ENCODE measurements at places on chromosomes 12 and 14.

DNA sequence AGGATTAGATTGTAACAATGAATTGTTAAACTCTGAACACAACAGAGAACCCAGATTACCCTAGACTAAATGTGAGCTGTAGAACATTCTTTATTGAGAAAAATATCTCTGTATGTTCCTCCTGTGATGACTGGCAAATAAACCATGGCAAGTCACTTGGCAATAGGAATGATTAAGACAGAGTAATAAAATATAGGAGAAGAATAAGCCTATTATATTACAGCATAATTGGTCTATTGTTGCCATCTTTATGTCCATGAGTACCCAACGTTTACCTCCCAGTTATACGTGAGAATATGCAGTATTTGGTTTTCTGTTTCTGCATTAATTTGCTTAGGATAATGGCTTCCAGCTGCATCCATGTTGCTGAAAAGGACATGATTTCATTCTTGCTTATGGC is 211.2 kb upstream of the AVPR1A start:
- DNase-seq = no peak

DNA sequence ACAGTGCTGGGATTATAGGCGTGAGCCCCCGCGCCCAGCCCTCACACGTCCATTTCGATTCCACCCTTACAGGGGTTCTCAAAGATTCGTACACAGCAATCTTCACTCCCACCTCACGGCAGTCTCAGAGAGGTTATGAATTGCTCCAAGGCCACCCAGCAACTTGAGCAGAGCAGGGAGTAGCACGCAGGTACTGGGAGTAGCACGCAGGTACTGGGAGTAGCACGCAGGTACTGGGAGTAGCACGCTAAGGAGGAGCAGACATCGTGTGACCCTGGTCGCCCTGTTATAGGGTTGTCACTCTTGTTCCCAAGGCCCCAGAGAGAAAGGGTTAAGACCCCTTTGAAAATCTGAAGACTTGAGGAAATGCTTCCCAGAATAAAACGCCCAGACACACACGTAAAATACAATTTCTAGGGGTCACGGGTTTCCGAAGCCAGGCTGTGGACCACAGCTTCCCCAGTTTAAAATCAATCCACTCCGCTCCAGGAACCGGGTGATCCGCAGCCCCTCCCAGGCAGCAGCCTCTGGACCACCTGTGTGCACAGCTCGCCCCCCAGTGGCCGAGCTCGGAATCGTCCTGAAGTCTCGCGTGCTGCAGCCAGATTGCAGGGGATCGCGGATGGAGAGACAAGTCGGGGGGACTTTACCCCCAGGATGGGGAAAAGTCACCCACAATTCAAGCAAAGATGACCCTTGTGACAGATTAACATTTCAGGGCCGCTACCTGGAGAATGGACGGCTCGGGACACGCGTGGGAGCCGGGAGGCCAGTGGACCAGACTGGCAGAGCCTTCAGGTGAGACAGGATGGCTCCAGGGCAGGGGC is 92.0 kb downstream of the SCARB1 start:
- peak; percentile 73 for DNase-seq

DNA sequence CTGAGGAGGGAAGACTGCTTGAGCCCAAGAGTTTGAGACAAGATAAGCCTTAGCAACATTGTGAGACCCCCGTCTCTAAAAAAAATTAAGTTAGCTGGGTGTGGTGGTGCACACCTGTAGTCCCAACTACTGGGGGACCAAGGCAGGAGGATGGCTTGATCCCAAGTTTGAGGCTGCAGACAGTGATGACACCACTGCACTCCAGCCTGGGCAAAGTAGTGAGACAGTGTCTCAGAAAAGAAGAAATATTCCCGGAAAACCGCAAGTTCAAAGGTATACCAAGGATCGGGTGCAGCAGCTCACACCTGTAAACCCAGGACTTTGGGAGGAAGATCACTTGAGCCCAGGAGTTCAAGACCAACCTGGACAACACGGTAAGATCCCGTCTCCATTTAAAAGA is 5.8 kb downstream of the PTGES3 start:
- peak; percentile 7 for DNase-seq

DNA sequence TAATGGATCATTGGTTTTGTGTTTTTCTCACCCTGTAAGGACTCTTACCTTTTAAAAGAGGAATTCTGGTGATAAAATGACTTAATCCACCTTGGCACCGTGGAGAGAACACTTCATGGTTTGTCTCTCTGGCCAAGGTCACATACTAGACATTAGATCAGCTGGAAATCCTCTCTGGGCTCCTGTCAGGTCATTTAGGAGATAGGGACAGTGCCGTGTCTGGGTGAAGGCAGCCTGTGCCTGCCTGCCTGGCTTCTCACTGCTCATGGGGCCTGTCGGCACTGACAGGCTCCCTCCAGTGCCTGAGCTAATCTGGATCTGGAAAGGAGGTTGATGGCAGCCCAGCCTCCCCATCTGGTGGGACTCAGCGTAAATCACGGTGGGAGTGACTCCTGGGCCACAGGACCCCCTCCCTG is 5.7 kb downstream of the CRADD start:
- DNase-seq = no peak

GRCh38 chr12:27673101-27673718 is 23.0 kb upstream of the REP15 start:
- DNase-seq = no peak

DNA sequence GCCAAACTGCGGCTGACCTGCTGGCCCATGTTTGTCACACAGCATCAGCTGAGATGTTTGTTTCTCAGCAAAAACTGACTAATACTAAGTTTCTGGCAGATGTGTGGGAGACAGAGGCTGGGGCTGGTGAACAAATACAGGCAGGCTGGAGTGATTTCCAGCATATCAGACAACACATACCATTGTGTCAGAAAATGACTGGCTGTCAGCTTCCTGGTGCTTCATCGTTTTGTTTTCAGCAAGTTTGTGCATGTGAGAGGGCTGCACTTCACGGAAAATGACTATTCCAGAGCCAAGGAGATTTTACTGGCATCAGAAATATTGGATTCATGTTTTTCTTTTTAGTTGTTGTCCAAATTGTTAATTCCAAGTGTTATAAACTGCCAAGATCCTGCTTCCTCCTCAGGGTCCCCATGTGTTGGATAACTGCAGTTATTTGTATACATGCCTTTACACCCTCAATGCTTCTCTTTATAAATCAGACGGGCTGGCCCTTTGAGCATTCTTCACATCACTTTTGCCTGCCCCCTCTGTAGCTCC is 145.7 kb downstream of the GALC start:
- DNase-seq = no peak

DNA sequence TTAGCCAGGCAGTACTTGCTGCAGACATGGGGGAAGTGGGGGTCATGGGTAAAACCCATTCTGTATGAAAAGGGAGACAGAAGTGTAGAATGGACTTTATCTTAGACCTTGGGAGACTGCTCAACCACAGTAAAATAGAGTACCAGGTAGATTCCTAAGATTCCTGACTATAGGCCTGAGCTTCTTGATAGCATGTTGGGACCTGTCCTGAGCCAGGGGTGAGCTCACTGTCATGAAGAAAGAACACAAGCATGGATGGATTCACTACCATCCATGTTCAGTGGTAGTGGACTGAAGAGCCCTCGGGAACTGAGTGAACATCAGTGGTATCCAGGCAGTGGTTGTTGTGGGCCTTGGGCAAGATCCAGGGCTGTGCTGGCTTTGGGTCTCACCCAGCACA is 1003.8 kb downstream of the TMTC2 start:
- no peak for DNase-seq

DNA sequence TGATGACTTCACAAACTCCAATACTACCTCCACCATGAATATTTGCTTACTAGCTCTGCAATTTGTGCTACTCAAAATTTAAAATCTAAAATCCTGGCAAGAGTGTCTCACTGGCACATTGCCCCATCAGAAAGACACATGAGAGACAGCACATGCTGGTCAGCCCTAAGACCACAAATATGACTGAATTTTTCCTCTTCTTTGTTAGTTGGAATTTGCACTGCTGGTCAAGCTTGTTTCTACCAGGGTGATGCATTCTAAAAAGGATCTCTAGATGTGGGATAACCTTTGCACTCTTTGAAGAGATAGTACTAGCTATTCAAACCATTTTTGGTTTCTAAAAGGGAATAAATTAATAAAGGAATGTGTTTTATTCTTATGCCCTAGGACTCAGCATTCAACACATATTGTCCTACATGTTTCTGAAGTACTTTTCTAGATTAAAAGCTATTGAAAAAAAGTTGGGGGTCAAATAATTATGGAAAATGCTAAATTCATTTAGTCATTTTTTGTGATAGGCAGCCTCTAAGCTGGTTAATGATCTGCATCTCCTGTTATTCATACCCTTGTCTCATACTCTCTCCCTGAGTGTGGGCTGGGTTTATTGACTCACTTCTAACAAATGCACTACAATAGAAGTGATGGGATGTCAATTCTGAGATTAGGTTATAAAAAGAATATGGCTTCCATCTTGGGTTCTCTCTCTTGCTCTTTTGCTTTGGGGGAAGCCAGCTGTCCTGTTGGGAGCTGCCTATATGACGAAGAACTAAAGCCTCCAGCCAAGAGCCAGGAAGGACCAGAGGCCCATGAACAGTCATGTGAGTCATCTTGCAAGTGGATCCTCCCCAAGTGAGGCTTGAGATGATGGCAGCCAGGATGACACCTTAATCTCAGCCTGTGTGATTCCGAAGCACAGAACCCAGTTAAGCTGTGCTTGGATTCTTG is 211.5 kb upstream of the CRY1 start:
- no peak for DNase-seq

GRCh38 chr12:75979181-75979580 is 52.4 kb downstream of the PHLDA1 start:
- no peak for DNase-seq

DNA sequence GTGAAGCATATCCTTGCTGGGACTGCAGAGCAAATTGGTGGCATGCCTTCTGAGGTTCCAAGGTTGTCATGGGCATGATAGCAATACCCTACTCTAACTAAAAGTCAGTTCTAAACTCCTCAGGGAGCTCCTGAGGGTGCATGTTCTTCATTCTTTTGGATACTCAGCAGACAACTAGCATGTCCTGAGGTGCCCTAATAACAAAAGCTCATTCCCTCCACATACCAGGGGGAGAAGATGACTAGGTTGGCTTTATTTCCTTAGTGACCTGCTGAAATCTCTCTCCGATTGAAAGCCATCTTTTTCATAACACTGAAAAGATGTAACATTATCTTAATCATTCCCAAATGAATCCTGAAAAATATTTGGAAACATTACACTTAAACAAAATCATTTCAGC is 188.7 kb upstream of the IGF1 start:
- no peak for DNase-seq

- DNase-seq = peak; percentile 19
Observed at GRCh38 chr14:57293866-57294837, 25.4 kb downstream of the AP5M1 start.

DNA sequence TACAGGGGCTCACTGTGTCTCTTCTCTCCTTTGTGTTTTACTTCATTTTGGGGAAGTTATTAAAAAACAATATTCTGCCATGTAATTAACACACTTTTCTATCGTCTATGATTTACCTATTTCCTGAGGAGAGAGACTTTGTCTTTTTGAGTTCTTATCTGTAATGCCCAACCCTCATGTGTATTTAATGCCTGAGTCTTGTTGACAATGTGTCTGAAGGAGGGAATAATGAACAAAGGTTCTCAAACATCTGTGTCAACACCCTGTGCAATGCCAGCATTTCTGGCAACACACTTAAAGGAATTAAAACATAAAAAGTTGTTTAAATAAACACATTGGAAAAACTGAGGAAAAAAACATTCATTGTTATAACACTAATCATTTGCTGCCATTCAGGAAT is 147.1 kb downstream of the SLC15A5 start:
- DNase-seq = no peak

GRCh38 chr14:95061317-95062093 is 95.8 kb downstream of the DICER1 start:
- DNase-seq = no peak

DNA sequence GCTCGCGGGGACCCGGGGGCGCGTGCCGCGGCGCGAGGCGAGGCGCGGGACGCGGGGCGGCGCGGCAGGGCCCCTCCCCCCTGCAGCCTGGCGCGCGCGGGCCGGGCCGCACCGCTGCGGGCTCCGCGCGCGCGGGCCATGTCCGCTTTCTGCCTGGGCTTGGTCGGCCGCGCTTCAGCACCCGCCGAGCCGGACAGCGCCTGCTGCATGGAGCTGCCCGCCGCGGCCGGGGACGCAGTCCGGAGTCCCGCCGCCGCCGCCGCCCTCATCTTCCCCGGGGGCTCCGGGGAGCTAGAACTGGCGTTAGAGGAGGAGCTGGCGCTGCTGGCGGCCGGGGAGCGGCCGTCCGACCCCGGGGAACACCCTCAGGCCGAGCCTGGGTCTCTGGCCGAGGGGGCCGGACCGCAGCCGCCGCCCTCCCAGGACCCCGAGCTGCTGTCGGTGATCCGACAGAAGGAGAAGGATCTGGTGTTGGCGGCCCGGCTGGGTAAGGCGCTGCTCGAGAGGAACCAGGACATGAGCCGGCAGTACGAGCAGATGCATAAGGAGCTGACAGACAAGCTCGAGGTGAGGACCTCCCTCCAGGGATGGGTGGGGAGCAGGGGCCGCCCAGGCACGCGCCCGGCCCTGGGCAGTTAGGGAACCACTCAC is 820 bp downstream of the BICDL1 start:
- DNase-seq = no peak

GRCh38 chr14:81868172-81868571 is 334.5 kb upstream of the SEL1L start:
- DNase-seq = no peak

DNA sequence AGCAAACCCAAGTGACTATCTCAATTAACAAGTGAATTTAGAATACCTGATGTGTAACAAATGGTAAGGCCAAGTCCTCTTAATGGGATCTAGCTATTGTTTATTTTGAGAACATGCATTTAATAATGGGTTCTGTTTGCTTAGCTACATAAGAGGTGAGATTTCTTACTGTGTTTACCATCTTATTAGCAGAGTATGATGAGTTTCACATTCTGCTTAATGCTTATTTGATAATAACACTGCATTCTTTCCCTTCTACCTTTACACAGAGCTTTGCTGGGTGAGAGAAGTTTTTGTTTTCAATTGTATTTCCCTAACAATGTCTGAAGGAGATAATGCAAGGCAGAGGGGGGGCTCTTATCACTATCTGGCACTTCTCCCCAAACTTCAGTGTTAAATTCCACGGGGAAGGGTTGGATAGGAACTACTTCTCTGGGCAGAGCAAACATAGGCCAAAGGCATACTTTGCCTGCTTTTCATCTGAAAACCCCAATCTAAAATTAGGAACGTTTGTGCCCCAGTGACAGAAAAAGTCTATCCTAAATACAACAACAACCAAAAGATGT is 129.0 kb upstream of the ATXN7L3B start:
- DNase-seq = no peak

DNA sequence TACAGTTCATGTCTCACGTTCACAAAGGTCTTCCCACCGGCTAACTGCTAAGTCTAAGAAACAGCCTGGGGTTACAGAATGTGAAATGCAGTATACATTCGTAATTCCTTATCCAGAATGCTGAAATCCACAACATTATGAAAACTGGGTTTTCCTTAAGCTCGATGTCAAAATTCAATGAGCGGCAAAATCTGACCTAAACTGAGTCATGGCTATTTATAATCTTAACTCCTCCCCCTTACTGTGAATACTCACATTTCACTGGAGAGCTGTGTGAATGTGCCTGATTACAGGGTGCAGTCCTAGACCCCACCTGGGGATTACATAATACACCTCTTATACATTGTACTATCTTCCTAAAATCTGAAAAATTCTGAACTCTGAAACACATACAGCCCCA is 35.3 kb downstream of the STX2 start:
- DNase-seq = no peak

Data from hematopoietic multipotent progenitor cell treated with erythropoietin and hydrocortisone succinate and interleukin-3 and kit ligand, for 17 days (in vitro differentiated cells).